ENCODE measurements at places on chromosomes 2 and 18.

GRCh38 chr2:99775585-99775984 is 285.8 kb upstream of the REV1 start:
- DNase-seq = no peak

DNA sequence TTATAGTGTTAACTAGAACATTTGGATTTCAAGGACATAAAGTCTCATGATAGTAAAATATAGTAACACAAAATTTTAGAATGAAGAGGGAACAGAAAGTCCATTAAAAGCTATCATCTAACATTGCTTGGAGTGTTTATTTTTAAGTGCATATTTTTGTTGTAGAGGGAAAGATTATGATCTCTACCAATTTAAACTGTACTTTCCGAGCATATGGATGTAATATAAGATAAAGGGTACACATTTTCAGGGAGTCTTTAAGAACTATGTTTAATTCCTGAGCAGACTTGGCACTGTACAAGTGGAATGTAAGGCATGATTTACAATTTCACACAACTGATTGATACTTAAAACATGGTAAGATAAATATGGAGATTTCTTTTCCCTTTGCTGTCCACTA is 34.2 kb upstream of the ZNF804A start:
- no peak for DNase-seq

- no peak for DNase-seq
Observed at GRCh38 chr2:46508312-46508711, 28.9 kb downstream of the TMEM247 start.

DNA sequence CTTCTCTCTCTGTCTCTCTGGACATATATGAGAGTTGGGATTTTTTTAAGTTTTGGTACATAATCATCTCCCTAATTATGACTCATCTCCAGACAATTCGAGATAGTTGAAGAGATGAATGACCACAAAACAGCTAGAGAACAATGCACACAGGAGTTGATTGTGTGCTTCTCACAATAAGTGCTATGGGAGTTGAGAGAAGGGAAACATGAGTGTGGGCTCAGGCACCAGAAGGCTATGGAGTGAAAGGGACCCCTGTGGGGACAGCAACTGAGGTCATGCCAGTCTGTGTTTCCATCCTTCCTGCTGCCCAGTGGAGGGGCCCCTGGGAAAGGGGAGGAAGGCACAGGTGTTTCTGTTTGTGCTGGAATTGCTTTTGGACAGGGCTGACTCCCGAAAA is 6.5 kb upstream of the YWHAQ start:
- DNase-seq = no peak

DNA sequence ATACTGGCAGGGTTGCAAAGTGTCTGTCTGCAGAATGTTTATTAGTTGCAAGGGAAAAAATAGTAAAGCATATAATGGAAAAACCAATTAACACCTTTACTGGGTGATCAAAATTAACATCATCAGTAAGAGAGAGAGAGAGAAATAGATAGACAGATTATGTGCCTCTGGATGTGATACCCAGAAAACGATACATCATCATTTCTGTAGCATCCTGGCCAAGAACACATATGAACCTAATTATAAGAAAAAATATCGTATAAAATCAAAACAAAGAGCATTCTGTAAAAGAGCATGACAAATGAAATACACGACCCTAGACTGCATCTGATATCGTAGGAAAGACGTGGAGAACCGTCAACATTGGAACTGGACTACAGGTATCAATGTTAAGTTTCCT is 64.6 kb downstream of the SMC6 start:
- DNase-seq = no peak
